Karpas-422 (cell line): ENCODE measurements at places on chromosomes 11 and 22.

DNA sequence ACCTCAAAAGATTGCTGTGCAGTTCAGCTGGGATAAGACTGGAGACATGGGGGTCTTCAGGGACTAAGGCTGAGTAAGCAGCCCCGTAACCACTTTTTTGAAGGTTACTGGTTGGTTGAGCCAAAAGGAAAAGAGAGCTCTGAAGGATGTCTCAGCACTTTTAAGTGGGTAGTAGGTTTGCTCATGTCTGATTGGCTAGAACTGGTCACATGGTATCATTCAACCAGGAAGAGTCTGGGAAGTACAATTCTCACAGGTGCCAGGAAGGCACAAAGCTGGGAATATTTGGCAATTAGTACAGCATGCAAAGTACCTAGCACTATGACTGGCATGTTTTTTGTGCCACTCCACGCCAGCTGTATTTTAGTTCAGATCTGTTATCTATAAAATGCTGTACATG lies 58.1 kb downstream of the SNX19 start:
- no peaks in the 10 kb centered on the region for H3K36me3 ChIP-seq
- H3K27ac ChIP-seq, result no peak overlapping the region
- H3K27me3 ChIP-seq, result no peaks in the 10 kb centered on the region

GRCh38 chr22:26648528-26649388 lies 8.6 kb upstream of the MIAT start:
- no peak for DNase-seq
- no peak overlapping the region for H3K4me3 ChIP-seq
- no peak overlapping the region for H3K27ac ChIP-seq
- no peaks in the 10 kb centered on the region for H3K36me3 ChIP-seq
- no peaks in the 10 kb centered on the region for H3K27me3 ChIP-seq
- H3K4me1 ChIP-seq, result peaks cover 9% of the 10 kb centered on the region

- no peaks in the 10 kb centered on the region for H3K36me3 ChIP-seq
- H3K27me3 ChIP-seq, result no peaks in the 10 kb centered on the region
- no peak for DNase-seq
- no peaks in the 10 kb centered on the region for H3K4me1 ChIP-seq
Observed at GRCh38 chr22:45962756-45963324, 14.1 kb downstream of the WNT7B start.

GRCh38 chr11:61545341-61545740 lies 35.5 kb downstream of the SYT7 start:
- no peaks in the 10 kb centered on the region for H3K36me3 ChIP-seq
- H3K27ac ChIP-seq, result no peak overlapping the region
- DNase-seq, result peak; percentile 68
- H3K27me3 ChIP-seq, result no peaks in the 10 kb centered on the region
- no peak overlapping the region for H3K4me3 ChIP-seq

GRCh38 chr22:20957102-20957682 lies 9.9 kb upstream of the AIFM3 start:
- DNase-seq, result no peak
- H3K4me3 ChIP-seq, result peak overlapping the region; percentile 19; the same call in 1 of the 2 replicates
- H3K36me3 ChIP-seq, result peaks cover 7% of the 10 kb centered on the region; the same call in 1 of the 2 replicates
- H3K27ac ChIP-seq, result no peak overlapping the region
- H3K27me3 ChIP-seq, result no peaks in the 10 kb centered on the region

- H3K4me1 ChIP-seq, result no peaks in the 10 kb centered on the region
- H3K36me3 ChIP-seq, result no peaks in the 10 kb centered on the region
- no peak overlapping the region for H3K27ac ChIP-seq
- no peak overlapping the region for H3K4me3 ChIP-seq
- no peaks in the 10 kb centered on the region for H3K27me3 ChIP-seq
Observed at GRCh38 chr11:33520112-33520511, 180.5 kb downstream of the C11orf91 start.

GRCh38 chr11:112113539-112114457 lies 27.1 kb downstream of the SDHD start:
- H3K4me1 ChIP-seq, result no peaks in the 10 kb centered on the region
- no peak overlapping the region for H3K4me3 ChIP-seq
- no peak overlapping the region for H3K27ac ChIP-seq
- H3K27me3 ChIP-seq, result no peaks in the 10 kb centered on the region
- no peaks in the 10 kb centered on the region for H3K36me3 ChIP-seq

DNA sequence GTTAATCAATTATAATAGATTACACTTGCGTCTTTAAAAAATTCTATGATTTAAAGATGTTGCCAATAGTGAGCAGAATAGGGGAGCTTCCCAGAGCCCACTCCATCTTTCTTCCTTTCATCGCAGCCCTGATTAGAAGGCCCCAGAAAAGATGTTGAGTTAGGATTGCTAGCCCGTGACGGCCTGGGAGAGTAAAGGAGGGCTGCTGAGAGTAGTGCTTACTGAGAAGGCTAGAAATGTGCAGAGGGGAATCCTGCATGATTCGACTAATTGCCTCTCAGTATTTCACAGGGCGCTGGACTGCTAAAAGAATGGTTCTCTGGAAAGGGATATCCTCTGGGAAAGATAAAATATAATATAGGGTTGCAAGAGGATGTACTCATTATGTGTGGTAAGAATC lies 160.5 kb downstream of the C11orf87 start:
- no peaks in the 10 kb centered on the region for H3K4me1 ChIP-seq
- no peak for DNase-seq
- no peaks in the 10 kb centered on the region for H3K36me3 ChIP-seq
- no peak overlapping the region for H3K4me3 ChIP-seq
- no peak overlapping the region for H3K27ac ChIP-seq

DNA sequence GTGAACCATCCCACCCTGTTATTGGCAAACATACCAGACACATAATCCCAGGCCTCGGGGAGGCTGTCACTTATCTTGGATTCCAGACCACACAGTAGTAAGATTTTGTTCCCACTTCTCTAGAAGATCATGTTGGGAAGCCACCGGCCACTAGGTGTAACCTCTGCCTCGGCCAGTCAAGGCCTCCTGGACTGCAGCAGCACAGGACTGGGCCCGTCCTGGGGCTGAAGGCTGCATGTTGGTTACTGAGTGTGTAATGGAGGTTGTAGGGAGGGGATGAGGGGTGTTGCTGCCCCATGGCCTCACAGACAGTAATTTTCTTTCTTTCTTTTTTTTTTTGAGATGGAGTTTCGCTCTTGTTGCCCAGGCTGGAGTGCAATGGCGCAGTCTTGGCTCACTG lies 92.4 kb upstream of the SYT13 start:
- H3K4me1 ChIP-seq, result no peaks in the 10 kb centered on the region; the same call in 1 of the 2 replicates
- no peaks in the 10 kb centered on the region for H3K27me3 ChIP-seq
- no peaks in the 10 kb centered on the region for H3K36me3 ChIP-seq
- no peak overlapping the region for H3K4me3 ChIP-seq
- H3K27ac ChIP-seq, result no peak overlapping the region

GRCh38 chr11:43920598-43921419 lies 21.6 kb upstream of the C11orf96 start:
- H3K27me3 ChIP-seq, result no peaks in the 10 kb centered on the region
- no peak overlapping the region for H3K27ac ChIP-seq
- H3K4me1 ChIP-seq, result no peaks in the 10 kb centered on the region
- no peak overlapping the region for H3K4me3 ChIP-seq
- no peak for DNase-seq
- no peaks in the 10 kb centered on the region for H3K36me3 ChIP-seq

DNA sequence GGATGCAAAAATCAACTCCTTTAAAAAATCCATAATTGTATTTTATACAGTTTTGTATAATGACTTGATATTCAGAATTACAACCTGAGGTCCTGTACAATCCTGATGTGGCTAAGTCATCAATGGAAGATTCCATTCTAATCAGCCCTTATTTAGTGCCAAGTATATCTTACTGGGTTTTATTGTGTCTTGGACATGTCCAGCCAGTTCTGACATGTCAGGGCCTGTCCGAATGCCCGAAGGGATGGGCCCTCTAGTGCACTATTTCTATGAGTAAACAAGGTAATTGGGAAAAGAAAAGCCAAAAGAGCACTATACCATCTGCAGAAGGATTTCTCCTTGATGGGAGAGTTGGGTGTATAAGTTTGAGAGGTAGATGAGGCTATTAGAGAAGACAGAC lies 412.9 kb downstream of the METTL15 start:
- H3K4me3 ChIP-seq, result no peak overlapping the region
- no peaks in the 10 kb centered on the region for H3K4me1 ChIP-seq
- no peaks in the 10 kb centered on the region for H3K27me3 ChIP-seq
- no peaks in the 10 kb centered on the region for H3K36me3 ChIP-seq
- DNase-seq, result no peak

DNA sequence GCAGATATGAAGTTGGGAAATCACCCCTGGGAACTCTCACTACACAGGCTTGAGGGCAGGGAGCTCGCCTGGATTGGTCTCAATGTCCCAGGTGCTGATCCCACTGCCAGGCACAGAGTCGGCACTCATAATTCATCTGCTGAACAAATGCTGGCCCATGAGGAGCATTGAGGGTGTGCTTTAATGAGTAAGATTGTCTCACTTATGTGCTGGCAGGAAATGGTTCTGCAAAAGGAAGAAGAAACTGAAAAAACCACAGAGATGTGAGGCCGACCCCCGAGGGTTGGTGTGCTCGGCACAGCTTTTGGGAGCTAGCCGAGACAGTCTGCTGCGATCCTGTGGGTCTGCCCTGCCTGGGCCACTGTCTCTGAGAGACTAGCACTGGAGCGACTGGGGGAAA lies 9.4 kb downstream of the PLAAT2 start:
- no peaks in the 10 kb centered on the region for H3K27me3 ChIP-seq
- DNase-seq, result no peak
- H3K36me3 ChIP-seq, result no peaks in the 10 kb centered on the region
- no peak overlapping the region for H3K27ac ChIP-seq
- H3K4me3 ChIP-seq, result no peak overlapping the region

DNA sequence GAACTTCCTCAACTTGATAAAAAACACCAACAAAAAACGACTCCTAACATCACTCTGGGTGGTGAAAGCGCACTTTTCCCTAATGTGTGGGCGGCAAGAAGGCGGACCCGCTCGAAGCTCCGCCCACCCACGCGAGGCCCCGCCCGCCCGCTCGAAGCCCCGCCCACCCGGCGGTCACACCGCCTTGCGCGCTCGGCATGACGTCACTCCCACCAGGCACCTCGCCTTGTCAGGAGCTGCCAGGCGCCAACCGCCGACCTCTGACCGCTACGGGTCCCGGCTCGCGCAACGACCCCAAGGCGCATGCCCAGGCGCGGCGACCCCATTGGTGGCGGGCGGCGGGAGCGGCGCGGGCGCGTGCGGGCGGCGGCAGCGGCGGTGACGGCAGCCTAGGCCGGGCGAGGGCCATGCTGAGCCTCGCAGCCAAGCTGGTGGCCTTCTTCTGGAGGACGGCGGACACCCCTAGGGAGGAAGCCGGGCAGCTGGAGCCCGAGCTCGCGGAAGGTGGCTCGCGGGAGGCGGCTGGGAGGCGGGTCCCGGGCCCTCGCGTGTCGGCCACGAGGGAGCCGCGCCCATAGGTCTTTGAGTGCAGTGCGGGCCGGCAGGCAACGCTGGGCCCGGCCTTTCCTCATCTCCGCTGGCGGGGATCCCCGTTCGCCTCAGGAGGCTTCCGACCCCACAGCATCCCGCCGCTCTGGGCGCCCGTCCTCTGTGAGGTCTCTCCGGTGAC lies at the start of gene MOV10L1:
Gene MOV10L1, plus strand, starts transcription at position 325 of the 730 bp plus-strand sequence. Its CDS starts 83 bp downstream, at position 408.
- 0 out of 2 replicates have a peak, but pooled peaks cover 2% of the 10 kb centered on the region for H3K27me3 ChIP-seq
- no peak for DNase-seq
- H3K4me1 ChIP-seq, result no peaks in the 10 kb centered on the region
- no peak within 1 kb of the TSS for H3K27ac ChIP-seq
- no peaks in the 10 kb centered on the region for H3K36me3 ChIP-seq

DNA sequence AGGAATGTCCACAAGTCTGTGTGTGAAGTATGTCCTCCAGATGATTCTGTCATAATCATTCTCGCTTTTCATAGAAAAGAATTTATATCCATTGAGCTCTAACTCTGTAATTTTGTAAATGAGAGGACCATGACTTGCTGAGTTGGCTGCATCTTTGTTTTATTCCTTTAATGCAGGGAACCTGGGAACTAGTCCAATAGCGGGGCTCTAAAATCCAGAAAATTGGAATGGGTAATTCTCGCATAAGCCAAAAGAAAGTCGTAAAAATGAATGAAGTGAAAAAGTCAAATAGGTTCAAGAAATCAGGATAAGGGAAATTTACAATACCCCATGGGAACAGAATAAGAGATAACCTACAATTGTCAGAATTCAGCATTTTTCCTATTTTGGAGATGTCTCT lies 232.5 kb downstream of the RAB38 start:
- H3K27me3 ChIP-seq, result peaks cover 7% of the 10 kb centered on the region; the same call in 1 of the 2 replicates
- no peak overlapping the region for H3K27ac ChIP-seq
- H3K4me1 ChIP-seq, result no peaks in the 10 kb centered on the region
- no peaks in the 10 kb centered on the region for H3K36me3 ChIP-seq
- DNase-seq, result no peak

GRCh38 chr11:103929170-103929903 lies 107.1 kb upstream of the DDI1 start:
- peaks cover 28% of the 10 kb centered on the region for H3K36me3 ChIP-seq
- H3K4me1 ChIP-seq, result peaks cover 93% of the 10 kb centered on the region
- peak overlapping the region; percentile 94 for H3K27ac ChIP-seq
- H3K27me3 ChIP-seq, result no peaks in the 10 kb centered on the region
- H3K4me3 ChIP-seq, result peak overlapping the region; percentile 56

DNA sequence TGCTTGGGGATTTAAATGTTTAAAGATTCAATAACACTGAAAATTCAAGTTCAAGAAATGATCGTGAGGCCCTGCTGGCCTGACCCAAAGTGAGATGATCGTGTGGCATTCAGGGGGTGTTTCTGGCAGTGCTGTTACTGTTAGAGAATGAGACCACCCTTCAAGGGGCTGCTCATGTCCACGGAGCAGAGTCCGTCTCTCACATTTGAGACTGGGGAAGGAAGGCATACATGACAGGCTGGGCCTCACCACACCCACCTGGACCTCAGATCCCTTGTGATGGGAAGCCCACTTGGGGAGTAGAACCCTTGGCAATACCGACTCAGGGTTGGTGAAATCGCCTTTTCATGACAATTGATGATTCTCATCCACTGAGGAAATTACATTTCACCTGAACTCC lies 16.1 kb upstream of the NRIP3 start:
- peaks cover 4% of the 10 kb centered on the region for H3K4me1 ChIP-seq
- no peaks in the 10 kb centered on the region for H3K27me3 ChIP-seq
- H3K4me3 ChIP-seq, result no peak overlapping the region
- H3K27ac ChIP-seq, result no peak overlapping the region

GRCh38 chr11:96342961-96343711 lies at the start of gene MAML2:
Gene MAML2 (minus strand): TSS chr11:96343195. CDS start chr11:96341895, 1,300 bp downstream.
- H3K27ac ChIP-seq, result no peak within 1 kb of the TSS
- no peaks in the 10 kb centered on the region for H3K36me3 ChIP-seq
- H3K4me1 ChIP-seq, result peaks cover 37% of the 10 kb centered on the region
- H3K4me3 ChIP-seq, result peak within 1 kb of the TSS; percentile 69
- H3K27me3 ChIP-seq, result no peaks in the 10 kb centered on the region; the same call in 1 of the 2 replicates
- peak; percentile 98 for DNase-seq
